A549 treated with DMSO at 1 μM for 4 hours (cell line): ENCODE measurements at places on chromosomes 16 and 17. TPM values are rescaled to one million over a fixed set of nuclear protein-coding genes. Genes with fewer than 3 reads are reported as not detected.

The METTL2A gene
- total RNA-seq: 25.1 to 34.3 TPM (median 32.0 TPM) in 5 replicates

The SPATA20 gene
- 73.4 to 87.2 TPM (median 79.8 TPM) in 5 replicates for total RNA-seq

The CASKIN1 gene
- total RNA-seq: 0.32 to 1.8 TPM (median 0.50 TPM) in 5 replicates

The PRSS21 gene
- total RNA-seq: 0.11 to 0.39 TPM (median 0.14 TPM) in 4 of 5 replicates, not detected in the other

The ADAM11 gene
- total RNA-seq: 1.9 to 2.7 TPM (median 2.1 TPM) in 5 replicates

The C1QTNF8 gene
- not detected in 5 replicates for total RNA-seq

The NPIPA2 gene
- total RNA-seq: 0.39 to 2.0 TPM (median 1.1 TPM) in 5 replicates

The RAB11FIP4 gene
- 1.5 to 3.5 TPM (median 1.7 TPM) in 5 replicates for total RNA-seq

The AATK gene
- 0.42 to 0.61 TPM (median 0.49 TPM) in 5 replicates for total RNA-seq

The PRDM7 gene
- 0.03 TPM in 1 of 5 replicates, not detected in the others for total RNA-seq

The DPEP3 gene
- not detected in 5 replicates for total RNA-seq

The VWA3A gene
- total RNA-seq: 0.03 to 0.12 TPM in 2 of 5 replicates, not detected in the others

The ETV4 gene
- total RNA-seq: 43.0 to 50.1 TPM (median 48.1 TPM) in 5 replicates

The ABCC11 gene
- 0.11 to 0.24 TPM (median 0.13 TPM) in 5 replicates for total RNA-seq

The GNG13 gene
- total RNA-seq: not detected in 5 replicates

The FA2H gene
- 30.8 to 39.8 TPM (median 33.6 TPM) in 5 replicates for total RNA-seq

The PRM3 gene
- total RNA-seq: not detected in 5 replicates

The MAPT gene
- 1.5 to 1.7 TPM (median 1.6 TPM) in 5 replicates for total RNA-seq

The OTOP3 gene
- not detected in 5 replicates for total RNA-seq

The NUPR1 gene
- 12.6 to 15.5 TPM (median 14.8 TPM) in 5 replicates for total RNA-seq

The SPN gene
- 0.03 TPM in 2 of 5 replicates, not detected in the others for total RNA-seq

The KRT16 gene
- 0.27 to 0.88 TPM (median 0.77 TPM) in 5 replicates for total RNA-seq

The FLCN gene
- 32.8 to 42.1 TPM (median 34.4 TPM) in 5 replicates for total RNA-seq

The KCNJ18 gene
- 0.05 TPM in 2 of 5 replicates, not detected in the others for total RNA-seq

The MVD gene
- total RNA-seq: 18.7 to 24.5 TPM (median 21.0 TPM) in 5 replicates

The SLC35G6 gene
- not detected in 5 replicates for total RNA-seq

The RTN4RL1 gene
- total RNA-seq: 1.8 to 3.4 TPM (median 2.5 TPM) in 5 replicates

The MAP2K4 gene
- 31.3 to 36.3 TPM (median 33.3 TPM) in 5 replicates for total RNA-seq

The ZNF668 gene
- total RNA-seq: 12.1 to 21.7 TPM (median 16.0 TPM) in 5 replicates

The QPRT gene
- total RNA-seq: 0.59 to 1.4 TPM (median 0.83 TPM) in 5 replicates

The SEZ6L2 gene
- 20.8 to 24.4 TPM (median 21.7 TPM) in 5 replicates for total RNA-seq

The GHDC gene
- 19.4 to 22.0 TPM (median 20.4 TPM) in 5 replicates for total RNA-seq

The POLR3K gene
- 37.0 to 43.7 TPM (median 39.4 TPM) in 5 replicates for total RNA-seq

The KRT32 gene
- not detected in 5 replicates for total RNA-seq
